Epithelial cell of prostate (primary cell): ENCODE measurements at places on chromosomes 1 and 21.

DNA sequence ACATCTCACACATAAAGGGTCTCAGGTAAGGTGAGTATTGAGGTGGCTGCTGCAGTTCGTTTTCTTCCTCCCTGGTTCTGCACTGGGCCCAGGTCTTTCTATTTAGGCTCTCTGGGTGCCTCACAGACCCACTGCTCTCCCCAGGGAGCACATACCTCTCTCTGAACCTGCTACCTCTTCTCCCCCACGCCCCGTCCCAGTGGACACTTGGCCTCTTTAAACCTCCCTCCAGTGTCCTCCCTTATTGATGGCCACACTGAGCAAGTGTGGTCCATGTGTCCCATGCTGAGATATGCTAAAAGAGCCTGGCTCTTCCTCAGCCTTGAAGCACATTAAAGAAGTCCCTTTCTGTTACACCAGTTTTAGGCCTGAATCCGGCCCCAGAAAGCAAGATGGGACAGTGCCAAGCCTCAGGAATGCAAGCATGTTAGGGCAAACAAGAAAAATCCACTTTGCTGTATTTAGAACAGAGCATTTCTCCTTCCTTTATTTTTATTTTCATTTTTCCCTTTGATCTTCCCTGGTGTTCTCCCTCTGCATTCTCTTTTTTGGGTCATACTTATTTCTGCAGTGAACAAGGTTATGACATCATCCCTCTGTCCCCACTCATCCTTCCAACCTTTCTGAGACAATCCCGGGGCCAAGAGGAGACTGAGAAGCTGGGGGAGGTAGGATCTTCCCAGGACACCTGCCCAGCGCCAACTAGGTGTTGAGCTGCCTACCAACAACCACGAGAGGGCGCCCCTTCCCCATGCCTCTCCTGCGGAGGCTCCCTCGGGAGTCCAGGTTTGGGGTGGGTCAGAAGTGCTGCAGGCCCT lies 5.0 kb upstream of the CHI3L2 start:
- DNase-seq, result no peak

GRCh38 chr21:43268086-43268803 lies 99.4 kb downstream of the CRYAA start:
- DNase-seq, result no peak

DNA sequence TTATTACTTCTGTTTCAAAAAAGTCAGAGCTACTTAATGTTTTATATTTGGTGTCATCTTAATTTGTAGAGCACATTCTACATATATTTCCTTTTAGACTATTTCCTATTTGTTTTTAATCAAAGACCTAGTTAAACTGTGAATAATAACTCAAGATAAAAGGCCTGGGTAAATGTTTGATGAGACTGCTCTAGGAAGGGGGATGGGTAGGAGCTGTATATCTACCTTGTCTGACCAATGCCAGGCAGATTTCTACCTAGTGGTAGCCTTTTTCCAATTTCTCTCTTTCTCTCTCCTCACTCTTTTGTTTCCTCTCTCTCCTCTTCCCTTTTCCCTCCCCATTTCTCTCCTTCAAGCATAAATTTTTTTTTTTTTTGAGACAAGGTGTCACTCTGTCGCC lies 31.9 kb upstream of the IVNS1ABP start:
- no peak for DNase-seq

DNA sequence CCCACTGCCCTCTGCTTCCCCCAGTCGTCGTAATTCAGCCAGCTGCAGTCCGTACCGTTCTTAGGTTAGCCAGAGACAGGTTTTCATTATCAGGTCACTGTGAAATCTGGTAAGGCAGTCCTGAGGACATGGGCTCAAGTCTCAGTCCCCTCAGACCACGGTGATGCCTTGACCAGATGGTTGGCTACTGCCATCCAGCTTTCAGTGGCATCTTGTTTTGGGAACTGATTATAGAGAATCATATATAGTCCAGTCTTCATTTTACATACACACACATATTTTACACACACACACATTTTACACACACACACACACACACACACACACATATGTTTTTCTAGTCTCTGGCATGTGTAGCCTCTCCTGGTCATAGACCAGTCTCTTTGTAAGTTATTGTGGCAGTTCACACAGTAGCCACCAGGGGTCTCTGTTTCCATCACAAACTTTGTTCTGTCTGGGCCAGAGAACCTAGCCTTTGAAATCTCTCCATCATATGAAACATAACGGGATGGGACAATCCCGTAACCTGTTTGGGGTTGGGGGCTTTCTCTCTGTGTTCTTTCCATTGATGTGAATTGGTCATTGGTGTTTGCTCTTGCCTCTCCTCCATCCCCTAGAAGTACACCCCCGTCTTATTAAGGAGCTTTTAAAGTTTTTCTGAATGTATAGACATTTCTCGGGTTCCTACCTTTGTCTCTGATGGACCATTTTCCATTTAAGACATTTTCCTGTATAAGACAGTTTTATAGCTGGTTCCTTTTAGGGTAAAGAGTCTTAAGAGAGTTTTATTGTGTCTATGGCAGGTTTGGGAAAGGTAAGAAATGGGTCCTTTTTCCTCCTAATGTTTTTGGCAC lies 8.4 kb upstream of the IKBKE start:
- DNase-seq, result no peak

DNA sequence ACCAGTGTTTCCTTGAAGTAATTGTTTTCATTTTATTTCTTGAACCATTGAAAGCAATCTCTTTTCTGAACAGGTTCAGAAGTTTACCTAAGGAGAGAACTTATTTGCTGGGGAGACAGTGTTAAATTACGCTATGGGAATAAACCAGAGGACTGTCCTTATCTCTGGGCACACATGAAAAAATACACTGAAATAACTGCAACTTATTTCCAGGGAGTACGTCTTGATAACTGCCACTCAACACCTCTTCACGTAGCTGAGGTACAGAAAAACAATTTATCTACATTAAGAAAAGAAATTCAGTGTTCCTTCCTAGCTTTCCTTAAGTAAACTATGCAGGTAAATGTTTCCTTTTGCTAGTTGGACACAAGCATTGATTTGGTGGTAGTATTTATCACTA lies 27.4 kb downstream of the AGL start:
- DNase-seq, result no peak

DNA sequence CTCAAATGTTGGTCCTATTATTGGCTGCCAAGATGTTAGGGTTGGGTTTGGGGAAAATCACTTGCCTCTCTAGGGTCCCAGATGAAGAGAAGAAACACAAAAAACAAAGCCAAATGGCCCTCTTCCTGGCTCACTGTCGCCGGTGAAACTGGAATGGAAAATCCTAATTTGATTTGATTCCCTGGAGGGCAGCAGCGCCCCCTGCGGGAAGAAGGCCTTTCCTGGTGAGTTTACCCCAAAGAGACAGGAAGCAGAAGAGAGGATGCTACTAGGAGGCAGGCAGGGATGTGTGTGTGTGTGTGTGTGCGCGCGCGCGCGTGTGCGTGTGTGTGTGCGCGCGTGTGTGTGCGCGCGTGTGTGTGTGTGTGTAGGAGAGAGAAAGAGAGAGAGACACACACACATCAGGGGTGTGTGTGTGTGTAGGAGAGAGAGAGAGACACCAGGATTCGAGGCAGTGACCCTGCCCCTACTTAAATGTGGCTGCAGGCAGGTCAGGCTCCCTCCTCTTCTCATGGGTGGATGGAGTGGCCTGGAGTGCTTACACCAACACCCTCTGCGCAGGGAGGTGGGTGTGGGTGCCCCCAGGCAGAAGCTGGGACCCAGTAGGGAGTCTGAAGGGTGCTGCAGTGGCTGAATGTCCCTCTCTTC lies 3.1 kb upstream of the SELENON start:
- no peak for DNase-seq

DNA sequence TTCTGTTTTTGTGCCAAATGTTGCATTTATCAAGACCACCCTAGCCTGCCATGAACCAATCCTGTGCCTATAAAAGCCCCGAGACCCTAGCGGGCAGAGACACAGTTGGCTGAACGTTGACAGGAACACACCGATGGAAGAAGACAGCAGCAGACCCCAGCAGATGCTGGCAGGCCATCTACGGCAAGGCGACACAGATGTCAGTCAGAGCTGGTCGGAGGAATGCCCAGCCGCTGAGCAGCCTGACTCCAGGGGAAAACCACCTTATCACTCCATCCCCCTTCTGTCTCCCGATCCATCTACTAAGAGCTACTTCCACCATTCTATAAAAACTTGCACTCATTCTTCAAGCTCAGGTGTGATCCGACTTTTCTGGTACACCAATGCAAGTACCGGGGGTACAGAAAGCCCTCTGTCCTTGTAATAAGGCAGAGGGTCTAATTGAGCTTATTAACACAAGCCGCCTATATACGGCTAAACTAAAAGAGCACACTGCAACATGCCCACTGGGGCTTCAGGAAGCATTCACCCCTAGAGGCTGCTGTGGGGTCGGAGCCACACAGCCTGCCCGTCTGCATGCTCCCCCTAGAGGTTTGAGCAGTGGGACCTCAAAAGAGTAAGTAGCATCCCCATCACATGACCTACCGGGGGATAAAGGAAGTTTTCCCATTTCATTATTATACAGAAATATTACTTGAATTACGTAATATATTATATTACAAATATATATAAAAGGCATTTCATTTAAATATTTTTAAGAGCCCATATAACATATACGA lies 1156.3 kb upstream of the B3GALT2 start:
- DNase-seq, result no peak

- no peak for DNase-seq
Observed at GRCh38 chr1:55536545-55536865, 321.3 kb upstream of the USP24 start.
